Activated gamma-delta T cell treated with anti-CD3 and anti-CD28 coated beads, Interleukin-2, amount 50 U/mL, for 16 hours (primary cell): ENCODE measurements at places on chromosomes 16 and 17.
A peak's percentile ranks its signal among the peaks of the same experiment; 100 is the strongest.

DNA sequence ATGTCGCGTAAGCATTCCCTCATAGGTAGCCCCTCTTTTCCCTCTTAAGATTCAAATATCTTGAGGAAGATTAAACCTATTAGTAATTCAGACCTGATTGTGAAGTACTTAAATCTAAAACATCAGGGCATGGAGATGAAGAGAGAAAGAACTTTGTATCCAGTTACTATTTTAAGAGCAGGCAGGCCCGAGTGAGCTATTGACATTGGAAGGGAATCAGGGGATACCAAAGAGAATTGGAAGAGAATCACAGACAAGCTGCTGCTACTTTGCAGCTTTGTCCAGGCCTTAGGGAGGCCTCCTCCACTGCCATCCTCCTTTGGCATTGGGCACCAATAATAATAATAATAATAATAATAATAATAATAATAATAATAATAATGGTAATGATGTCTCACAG, 170.5 kb downstream of the MRTFB start:
- DNase-seq: no peak

GRCh38 chr16:22075043-22075757, 17.1 kb upstream of the VWA3A start:
- no peak for DNase-seq

GRCh38 chr16:71371237-71371636, 12.7 kb downstream of the CALB2 start:
- no peak for DNase-seq

GRCh38 chr16:55444754-55445485, 34.1 kb upstream of the MMP2 start:
- DNase-seq: no peak

- DNase-seq: no peak
Observed at GRCh38 chr17:13114601-13115031, 96.8 kb upstream of the ELAC2 start.

DNA sequence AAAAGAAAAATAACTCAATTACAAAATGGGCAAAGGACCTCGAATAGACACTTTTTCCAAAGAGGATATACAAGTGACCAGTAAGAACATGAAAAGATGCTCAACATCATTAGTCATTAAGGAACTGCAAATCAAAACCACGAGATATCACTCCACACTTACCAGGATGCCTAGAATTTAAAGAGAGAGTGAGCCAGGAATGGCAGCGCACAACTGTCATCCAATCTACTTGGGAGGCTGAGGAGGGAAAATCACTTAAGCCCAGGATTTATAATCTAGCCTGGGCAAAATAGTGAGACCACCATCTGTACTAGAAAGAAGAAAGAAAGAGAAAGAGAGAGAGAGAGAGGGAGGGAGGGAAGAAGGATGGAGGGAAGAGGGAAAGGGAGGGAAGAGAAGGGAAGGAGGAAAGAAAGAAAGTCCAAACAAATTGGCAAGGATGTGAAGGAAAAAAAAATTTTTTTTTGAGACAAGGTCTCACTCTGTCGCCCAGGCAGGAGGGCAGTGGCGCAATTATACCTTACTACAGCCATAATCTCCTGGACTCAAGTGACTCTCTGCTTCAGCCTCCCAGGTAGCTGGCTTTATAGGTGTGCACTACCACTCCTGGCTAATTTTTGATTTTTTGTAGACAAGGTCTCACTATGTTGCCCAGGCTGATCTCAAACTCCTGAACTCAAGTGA, 22.6 kb downstream of the TBX2 start:
- DNase-seq: no peak

DNA sequence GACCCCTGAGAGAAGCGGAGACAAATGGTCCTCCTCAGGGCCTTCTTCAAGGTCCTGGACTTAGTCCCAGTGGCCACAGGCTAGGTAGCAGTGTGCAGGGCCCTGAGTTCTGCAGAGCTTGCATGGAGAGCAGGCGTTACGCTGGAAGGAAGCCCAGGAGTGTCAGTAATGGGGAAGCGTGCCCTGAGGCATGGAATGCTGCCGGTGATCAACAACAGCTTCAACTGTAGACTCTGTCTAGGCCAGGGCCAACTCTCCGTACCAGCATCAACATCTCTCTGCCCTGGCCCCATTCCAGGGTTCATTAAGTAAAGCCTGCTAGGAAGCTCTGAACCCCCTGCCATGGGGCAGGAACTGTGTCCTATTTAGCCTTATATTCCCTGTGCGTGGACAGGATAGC, 568 bp upstream of the TNK1 start:
- DNase-seq: no peak

GRCh38 chr17:50361561-50362480, 11.2 kb downstream of the MRPL27 start:
- DNase-seq: peak; percentile 30

- DNase-seq: peak; percentile 48
Observed at GRCh38 chr17:82105882-82106687, 8.0 kb upstream of the FASN start.

DNA sequence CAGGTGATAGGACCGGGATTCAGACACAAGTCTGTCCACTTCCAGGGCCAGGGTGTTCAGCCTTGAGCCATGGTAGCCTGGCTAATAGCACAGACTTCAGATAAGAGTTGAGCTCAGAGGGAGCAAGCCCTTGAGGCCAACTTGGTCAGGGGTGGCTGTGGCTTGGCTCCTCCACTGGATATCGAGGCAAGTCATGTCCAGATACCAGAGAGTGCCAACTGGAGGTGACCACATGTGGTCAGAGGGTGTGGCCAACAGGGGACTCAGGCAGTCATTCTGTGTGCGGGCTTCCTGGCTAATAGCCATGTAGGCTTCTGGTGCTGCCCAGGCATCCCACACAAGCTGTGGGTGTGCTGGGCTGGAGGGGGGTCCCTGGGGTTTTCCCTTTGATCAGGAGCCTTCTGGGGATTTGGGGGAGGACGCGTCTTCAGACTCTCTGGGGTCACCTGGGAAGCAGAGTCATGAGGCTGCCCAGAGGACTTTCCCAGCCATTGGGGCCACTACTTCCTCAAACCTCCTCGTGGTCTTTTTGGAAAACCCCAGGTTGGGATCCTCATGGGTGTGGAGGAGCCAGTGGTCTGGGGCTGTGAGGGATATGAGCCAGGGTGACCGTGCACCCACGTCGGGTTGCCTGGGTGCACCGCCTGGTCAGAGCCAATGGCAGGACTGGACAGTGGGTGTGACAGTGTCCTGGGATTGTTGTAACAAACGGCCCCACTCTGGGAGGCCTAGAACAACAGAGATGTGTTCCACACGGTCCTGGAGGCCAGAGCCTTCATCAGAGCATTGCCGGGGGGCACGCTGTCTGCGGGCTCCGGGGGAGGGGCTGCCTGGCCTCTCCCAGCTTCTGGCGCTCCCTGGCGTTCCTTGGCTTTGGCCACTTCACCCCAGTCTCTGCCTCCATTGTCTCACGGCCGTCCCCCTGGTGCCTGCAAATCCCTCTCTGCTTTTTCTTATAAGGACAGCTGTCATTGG, 25.0 kb downstream of the COX4I1 start:
- no peak for DNase-seq

GRCh38 chr17:17781591-17782496, 54.9 kb downstream of the SREBF1 start:
- no peak for DNase-seq

GRCh38 chr17:71511266-71511995, 609.4 kb upstream of the SOX9 start:
- no peak for DNase-seq

GRCh38 chr17:43864161-43864984, 17.4 kb downstream of the CD300LG start:
- DNase-seq: no peak

DNA sequence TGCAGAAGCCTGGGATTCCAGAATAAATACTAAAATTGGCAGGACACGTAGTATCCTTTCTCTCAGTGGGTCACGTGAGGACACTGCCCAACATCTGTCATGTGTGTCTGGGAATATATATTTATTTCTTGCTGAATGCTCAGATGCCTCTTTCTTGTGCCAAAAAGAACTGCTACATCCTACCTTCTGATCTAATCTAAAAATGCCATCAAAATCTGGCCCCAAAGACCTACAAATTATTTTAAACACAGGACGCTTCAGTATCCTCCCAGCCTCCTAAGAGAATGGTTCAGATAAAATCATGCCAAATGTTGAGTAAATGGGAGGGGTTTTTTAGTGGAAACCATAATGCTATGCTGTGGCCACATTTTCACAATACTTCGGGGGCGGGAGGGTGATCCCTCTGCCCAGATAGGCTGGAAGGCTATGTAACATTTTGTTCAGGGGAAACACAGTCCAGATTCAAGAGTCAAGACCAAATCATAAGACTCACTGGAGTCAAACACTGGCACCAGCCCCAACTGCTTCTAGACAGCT, 22.9 kb upstream of the CORO6 start:
- no peak for DNase-seq

DNA sequence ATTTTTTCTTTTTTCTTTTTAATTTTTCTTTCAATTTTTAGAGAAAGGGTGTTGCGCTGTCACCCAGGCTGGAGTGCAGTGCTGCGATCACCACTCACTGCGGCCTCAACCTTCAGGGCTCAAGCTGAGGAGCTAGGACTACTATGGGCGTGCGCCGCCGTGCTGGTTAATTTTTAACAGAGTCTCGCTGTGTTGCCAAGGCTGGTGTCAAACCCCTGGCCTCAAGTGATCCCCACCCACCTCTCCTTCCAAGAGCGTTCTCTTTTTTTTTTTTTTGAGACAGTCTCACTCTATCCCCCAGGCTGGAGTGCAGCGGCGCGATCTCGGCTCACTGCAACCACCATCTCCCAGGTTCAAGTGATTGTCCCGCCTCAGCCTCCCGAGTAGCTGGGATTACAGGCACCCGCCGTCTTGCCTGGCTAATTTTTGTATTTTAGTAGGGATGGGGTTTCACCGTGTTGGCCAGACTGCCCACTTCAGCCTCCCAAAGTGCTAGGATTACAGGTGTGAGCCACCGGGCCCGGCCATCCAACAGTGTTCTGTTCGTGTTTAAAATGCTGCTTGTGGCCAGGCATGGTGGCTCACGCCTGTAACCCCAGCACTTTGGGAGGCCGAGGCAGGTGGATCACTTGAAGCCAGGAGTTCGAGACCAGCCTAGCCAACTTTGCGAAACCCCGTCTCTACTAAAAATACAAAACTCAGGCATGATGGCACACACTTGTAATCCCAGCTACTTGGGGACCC, 14.5 kb upstream of the RPL13 start:
- no peak for DNase-seq

DNA sequence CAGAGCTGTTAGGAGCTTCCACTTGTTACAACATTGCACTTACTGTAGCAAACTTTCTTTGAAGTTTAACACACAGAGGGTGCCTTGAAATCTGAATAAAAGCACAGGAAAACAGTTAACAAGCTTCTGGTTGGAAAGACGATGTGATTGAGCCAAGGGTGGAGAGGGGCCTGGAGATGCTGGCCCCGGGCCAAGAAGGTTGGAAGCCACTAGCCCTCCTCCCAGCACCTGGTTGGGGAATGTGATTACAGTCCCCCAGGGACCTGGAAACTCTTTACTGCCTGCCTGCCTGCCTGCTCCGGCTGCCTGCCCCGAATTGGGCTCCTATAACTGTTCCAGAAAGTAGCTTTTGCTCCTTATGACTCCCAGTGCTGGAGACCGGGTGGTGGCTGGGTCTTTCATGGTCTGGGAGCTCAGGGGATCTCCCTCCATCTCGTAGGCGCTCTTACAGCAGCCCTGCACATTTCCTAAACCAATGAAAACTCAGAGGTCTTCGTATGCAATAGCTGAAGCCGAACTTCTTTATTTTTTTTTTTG, 48.0 kb upstream of the ZFHX3 start:
- DNase-seq: no peak

DNA sequence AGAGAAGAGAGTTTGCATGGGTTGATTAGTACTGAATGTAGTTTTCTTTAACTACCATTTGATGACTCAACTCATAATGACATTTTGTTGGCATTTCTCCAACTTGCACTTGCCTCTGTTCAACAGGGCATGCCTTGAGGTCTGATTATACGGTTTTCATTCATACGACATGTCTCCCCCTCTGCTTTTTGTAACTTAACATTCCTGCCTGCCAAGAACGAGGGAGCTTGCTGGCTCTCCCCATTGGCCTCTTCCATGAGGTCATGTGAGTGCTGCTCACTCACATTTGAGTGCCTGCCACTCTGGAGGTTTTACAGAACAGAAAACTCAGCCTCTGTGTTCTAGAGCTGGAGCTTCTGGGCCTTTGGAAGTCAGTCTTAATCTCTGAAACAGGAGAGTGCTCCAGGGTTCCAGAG, 19.7 kb downstream of the MAP2K6 start:
- no peak for DNase-seq

DNA sequence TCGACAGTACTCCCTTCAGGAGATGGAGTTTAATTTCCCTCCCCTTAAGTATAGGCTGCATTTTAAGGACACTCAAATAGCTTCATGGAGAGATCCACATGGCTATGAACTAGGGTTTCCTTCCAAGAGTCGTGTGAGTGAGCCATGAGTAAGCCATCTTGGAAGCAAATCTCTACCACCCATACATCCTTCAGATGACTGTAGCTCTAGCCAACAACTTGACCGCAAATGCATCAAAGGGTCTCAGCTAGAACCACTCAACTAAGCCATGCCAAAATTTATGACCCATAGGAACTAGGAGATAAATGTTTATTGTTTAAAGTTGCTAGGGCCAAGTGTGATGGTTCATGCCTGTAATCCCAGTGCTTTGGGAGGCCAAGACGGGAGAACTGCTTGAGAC, 43.4 kb downstream of the METTL16 start:
- no peak for DNase-seq

- DNase-seq: no peak
Observed at GRCh38 chr16:72815348-72816318, 232.3 kb downstream of the ZFHX3 start.

GRCh38 chr17:76404976-76405563, 20.7 kb downstream of the SPHK1 start:
- DNase-seq: no peak

- DNase-seq: peak; percentile 44
Observed at GRCh38 chr17:16419074-16419928, 3.9 kb downstream of the TRPV2 start.

DNA sequence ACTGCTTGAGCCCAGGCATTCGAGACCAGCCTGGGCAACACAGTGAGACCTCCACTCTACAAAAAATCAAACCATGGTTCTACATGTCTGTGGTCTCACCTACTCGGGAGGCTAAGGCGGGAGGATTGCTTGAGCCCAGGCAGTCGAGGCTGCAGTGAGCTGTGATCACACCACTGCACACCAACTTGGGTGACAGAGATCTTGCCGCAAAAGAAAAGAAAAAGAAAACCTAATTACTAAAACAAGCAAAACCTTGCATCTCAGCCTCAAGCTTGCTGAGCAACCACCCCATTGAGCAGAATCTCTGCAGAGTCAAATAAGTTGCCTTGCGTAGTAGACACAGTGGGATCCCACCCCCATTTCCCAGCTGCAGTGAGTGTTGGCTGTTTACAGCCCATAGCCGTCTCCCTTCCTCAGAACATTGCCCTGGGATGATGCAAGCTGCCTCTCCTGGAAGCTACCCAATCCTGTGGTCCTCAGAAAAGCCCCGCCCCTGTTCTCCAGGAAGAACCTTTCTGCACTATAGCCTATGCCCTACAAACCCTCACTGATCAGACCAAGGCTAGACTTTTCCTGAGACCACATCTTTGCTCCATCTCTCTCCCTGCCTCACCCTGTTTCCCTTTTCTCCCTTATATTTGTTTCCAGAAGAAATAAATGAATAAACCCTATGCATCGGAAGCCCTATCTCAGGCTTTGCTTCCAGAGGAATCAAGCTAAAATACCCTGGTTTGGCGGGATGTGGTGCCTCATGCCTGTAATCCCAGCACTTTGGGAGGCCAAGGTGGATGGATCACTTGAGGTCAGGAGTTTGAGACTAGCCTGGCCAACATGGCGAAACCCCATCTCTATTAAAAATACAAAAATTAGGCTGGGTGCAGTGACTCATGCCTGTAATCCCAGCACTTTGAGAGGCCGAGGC, 16.7 kb upstream of the ERN2 start:
- no peak for DNase-seq

GRCh38 chr16:86521236-86522197, 11.2 kb downstream of the FOXF1 start:
- DNase-seq: no peak
